Activated T-helper 1 cell treated with anti-CD3 and anti-CD28 coated beads, Interleukin-12 subunit alpha, Interleukin-12 subunit beta, Interleukin-2, Interleukin-4 antibody, amounts not matched to agents 30 ng/mL and 10 ng/mL and 1 ng/mL, durations not matched to agents 14 hours and 24 hours and 36 hours (primary cell): ENCODE measurements at places on chromosomes 16 and 17. TPM values are rescaled to one million over a fixed set of nuclear protein-coding genes. Genes with fewer than 3 reads are reported as not detected.

DNA sequence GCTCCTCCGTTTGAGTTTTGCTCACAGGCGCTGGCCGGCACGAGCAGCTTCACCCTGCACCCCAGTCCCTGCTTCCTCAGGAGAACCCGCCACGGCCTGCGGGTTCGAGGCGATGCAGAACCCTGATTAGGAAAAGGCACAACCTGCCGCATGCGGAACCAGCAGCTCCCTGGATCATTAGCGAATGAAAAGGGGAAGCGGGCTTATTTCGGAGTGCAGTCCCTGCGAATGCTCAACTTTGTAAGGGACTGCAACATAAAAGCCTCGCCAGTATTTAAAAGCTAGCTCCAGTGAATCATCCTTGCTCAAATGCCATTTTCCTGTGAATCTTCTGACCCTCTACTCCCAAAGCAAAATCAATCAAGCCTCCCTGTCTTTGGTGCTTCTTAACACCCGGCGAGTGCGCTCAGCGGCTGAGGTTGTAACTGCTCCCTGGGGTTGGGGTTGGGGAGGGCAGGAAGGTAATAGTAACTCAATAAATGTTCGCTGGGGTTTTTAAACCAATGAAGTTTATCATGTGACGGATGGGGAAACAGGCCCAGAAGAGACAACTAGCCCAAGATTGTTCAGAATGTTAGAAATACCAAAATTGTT lies 678 bp upstream of the AKAP10 start:
- H3K27ac ChIP-seq, result peak overlapping the region; percentile 94
- H3K4me1 ChIP-seq, result peaks cover 42% of the 10 kb centered on the region

GRCh38 chr16:79411357-79411756 lies 189.2 kb downstream of the MAF start:
- no peak overlapping the region for H3K27ac ChIP-seq
- DNase-seq, result no peak
- peaks cover 3% of the 10 kb centered on the region for H3K27me3 ChIP-seq
- no peaks in the 10 kb centered on the region for H3K36me3 ChIP-seq
- H3K4me1 ChIP-seq, result peaks cover 19% of the 10 kb centered on the region
- H3K4me3 ChIP-seq, result no peak overlapping the region

DNA sequence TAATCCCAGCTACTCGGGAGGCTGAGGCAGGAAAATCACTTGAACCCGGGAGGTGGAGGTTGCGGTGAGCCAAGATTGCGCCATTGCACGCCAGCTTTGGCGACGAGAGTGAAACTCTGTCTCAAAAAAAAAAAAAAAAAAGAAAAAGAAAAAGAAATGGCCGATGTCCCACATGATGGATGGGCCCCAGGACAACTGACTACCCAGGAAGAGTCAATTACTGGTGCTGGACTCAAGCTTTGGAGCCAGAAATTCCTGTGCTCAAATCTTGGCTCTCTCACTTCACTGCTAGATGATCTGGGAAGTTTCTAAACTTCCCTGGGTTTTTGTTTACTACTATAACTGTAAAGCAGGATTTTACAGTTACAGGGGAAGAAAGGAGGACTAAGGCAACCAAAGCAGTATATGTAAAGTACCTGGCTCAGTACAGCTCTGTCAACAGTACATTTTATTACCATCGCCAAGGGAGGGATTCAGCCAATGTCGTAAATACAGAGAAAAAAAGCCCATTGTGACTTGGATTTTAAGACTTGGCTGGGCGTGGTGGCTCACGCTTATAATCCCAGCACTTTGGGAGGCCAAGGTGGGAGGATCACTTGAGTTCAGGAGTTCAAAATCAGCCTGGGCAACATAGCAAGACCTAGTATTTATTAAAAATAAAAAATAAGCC lies 11.9 kb downstream of the C16orf86 start:
- peaks cover 6% of the 10 kb centered on the region for H3K36me3 ChIP-seq
- no peaks in the 10 kb centered on the region for H3K27me3 ChIP-seq
- DNase-seq, result no peak
- no peak overlapping the region for H3K27ac ChIP-seq
- H3K4me3 ChIP-seq, result no peak overlapping the region
- no peaks in the 10 kb centered on the region for H3K4me1 ChIP-seq

GRCh38 chr16:4855804-4856203 lies 8.5 kb downstream of the UBN1 start:
- no peaks in the 10 kb centered on the region for H3K27me3 ChIP-seq
- DNase-seq, result no peak
- H3K4me1 ChIP-seq, result peaks cover 17% of the 10 kb centered on the region
- H3K36me3 ChIP-seq, result peaks cover 39% of the 10 kb centered on the region
- no peak overlapping the region for H3K27ac ChIP-seq

GRCh38 chr16:49181791-49182518 lies 99.7 kb downstream of the CBLN1 start:
- no peaks in the 10 kb centered on the region for H3K36me3 ChIP-seq
- DNase-seq, result no peak
- no peaks in the 10 kb centered on the region for H3K4me1 ChIP-seq
- no peaks in the 10 kb centered on the region for H3K27me3 ChIP-seq

DNA sequence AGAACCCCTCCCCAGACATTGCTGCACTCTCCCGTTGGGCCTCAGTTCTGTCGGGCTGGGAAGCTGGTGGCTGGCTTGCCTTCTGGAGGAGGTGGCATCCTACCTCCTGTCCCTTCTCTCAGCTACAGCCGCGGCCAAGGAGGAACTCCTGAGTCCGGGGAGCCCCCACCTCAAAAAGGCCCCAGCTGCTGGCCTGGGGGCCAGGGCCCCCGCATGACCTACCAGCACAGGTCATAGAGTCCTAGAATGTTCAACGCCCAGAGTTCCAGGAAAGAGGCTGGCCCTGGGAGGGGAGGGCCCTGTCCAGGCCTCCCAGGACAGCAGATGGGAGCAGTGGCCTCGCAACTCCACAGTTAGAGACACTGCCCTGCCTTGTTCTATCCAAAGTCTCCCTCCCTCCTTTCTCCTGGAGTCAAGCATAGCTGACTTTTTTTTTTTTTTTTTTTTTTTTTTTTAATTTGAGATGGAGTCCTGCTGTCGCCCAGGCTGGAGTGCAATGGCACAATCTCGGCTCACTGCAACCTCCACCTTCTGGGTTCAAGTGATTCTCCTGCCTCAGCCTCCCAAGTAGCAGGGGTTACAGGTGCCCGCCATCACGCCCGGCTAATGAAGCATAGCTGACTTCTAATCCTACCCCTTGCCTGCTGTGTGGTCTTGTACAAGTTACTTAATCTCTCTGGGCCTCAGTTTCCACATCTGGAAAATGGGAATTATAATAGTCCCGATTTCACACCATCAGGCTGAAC lies 7.1 kb downstream of the CARHSP1 start:
- H3K4me3 ChIP-seq, result no peak overlapping the region
- DNase-seq, result no peak
- H3K27me3 ChIP-seq, result no peaks in the 10 kb centered on the region
- no peak overlapping the region for H3K27ac ChIP-seq

DNA sequence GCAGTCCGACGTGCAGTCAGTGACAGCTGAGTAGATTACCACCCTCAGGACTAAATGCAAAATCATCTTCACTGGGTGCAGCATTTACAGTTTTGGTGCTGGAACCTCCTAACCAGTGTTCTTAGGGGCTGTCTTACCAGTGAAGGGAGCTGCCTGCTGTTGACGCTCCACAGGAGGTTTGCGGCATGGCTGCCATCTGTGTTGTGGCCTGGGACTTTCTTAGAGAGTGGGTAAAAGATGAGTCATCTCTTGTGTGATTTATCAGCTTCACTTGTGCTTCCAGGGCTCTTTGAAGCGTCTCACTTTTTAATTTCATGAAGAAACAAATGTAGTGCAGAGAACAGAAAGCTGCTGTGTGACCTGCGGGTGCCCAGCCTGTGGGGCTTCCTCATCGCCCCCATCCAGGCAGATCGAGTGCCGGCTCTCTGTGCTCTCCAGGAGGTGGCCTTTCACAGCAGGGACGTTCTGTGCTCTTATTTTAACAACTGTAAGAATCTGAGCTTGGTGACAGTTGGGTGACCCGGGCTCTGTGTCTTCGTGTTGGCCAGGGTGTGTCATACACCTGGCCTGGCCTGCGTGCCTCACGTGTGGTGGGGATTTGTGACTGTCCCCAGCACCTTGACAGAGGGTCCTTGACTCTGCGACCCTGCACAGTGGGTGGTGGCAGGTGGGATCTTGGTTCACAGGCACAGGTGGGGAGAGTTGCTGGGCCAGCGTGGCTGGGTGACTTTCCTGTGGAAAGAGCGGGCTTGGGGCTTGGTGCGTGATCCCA lies 24.3 kb upstream of the ZNF750 start:
- H3K36me3 ChIP-seq, result peaks cover 18% of the 10 kb centered on the region
- peaks cover 74% of the 10 kb centered on the region for H3K4me1 ChIP-seq
- peak overlapping the region; percentile 80 for H3K4me3 ChIP-seq
- H3K27me3 ChIP-seq, result no peaks in the 10 kb centered on the region

GRCh38 chr17:21375162-21375560 lies 996 bp upstream of the KCNJ12 start:
- H3K36me3 ChIP-seq, result no peaks in the 10 kb centered on the region
- DNase-seq, result no peak
- H3K4me3 ChIP-seq, result no peak overlapping the region
- H3K27ac ChIP-seq, result no peak overlapping the region
- H3K4me1 ChIP-seq, result no peaks in the 10 kb centered on the region
- H3K27me3 ChIP-seq, result peaks cover 28% of the 10 kb centered on the region

GRCh38 chr16:52436339-52437276 lies 110.3 kb downstream of the TOX3 start:
- H3K4me1 ChIP-seq, result no peaks in the 10 kb centered on the region
- H3K4me3 ChIP-seq, result no peak overlapping the region
- H3K27ac ChIP-seq, result no peak overlapping the region
- no peaks in the 10 kb centered on the region for H3K27me3 ChIP-seq

The MIS12 gene
- total RNA-seq, result 38.1 and 39.6 TPM in 2 replicates

The IL17C gene
- total RNA-seq, result not detected in 2 replicates

The CYB5B gene
- 157 and 166 TPM in 2 replicates for total RNA-seq

The CEP112 gene
- 1.3 and 1.7 TPM in 2 replicates for total RNA-seq
